Activated T-helper 1 cell treated with anti-CD3 and anti-CD28 coated beads, Interleukin-2, amount 50 U/mL, for 16 hours (primary cell): ENCODE measurements at places on chromosomes 6 and 20.

DNA sequence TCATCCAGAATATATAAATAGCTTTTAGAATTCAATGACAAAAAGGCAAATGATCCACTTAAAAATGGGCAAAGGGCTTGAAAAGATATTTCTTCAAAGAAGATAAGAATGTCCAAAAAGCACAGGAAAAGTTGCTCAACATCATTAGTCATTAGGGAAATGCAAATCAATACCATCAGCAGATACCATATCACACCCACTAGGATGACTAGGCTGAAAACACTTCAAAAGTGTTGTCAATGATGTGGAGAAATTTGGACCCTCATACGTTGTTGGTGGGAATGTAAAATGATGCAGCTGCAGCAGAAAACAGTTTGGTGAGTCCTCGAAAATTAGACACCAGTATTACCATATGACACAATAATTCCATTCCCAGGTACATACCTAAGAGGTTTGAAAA lies 303.6 kb upstream of the SLC35B3 start:
- no peak for DNase-seq

GRCh38 chr20:4774207-4774606 lies 52.5 kb downstream of the PRND start:
- no peak for DNase-seq

- DNase-seq: no peak
These were observed 106.5 kb downstream of the SMLR1 start for GRCh38 chr6:130933712-130934200.

DNA sequence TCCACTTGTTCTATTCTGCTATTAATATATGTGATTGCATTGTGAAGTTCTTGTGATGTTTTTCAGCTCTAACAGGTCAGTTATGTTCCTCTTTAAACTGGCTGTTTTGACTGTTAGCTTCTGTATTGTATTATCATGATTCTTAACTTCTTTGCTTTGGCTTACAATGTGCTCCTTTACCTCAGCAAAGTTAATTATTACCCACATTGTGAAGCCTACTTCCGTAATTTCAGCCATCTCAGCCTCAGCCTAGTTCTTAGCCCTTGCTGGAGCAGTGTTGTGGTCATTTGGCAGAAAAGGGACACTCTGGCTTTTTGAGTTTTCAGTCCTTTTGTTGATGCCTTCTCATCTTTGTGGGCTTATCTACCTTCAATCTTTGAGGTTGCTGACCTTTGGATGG lies 440.2 kb downstream of the TBC1D32 start:
- no peak for DNase-seq

DNA sequence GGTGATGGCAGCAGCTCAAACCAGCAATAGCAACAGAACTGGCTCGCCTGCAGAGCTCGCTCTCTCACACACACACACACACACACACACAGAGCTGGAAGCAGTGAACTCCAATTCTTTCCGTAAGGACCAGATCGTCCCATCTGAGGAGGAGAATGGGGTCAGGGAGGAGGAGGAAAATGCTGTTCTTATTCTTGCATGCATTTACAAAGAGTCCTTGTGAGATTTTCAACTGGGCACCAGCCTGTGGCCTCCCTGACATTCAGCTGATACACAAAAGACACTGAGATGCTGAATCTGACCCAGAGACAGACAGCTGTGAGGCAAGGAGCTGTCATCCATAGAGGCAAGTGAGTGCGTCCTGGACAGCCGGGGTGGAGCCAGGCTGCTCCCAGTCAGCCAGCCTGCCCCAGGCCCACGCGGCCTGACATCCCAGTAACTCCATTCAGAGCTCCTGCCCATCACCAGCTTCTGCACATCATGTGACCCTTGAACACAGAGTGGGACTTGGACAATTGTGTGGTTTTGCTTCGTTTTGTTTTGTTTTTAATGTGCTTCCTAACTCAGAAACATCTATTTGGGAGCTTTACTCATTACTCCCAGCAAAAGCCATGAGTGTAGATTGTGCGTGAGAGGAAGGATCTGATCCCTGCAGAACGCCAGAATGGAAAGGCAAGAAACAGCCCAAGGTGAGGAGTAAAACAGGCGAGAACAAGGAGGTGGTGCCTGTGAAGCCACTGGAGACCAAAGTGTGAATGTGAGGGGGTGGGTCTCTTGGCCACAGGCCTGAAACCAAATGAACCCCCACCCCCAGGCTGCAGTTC lies 2.1 kb downstream of the SERPINB9 start:
- DNase-seq: no peak

- no peak for DNase-seq
These were observed 636 bp downstream of the ELOVL2 start for GRCh38 chr6:11043378-11043960.

GRCh38 chr6:150343434-150343833 lies 25.4 kb upstream of the IYD start:
- DNase-seq: no peak

DNA sequence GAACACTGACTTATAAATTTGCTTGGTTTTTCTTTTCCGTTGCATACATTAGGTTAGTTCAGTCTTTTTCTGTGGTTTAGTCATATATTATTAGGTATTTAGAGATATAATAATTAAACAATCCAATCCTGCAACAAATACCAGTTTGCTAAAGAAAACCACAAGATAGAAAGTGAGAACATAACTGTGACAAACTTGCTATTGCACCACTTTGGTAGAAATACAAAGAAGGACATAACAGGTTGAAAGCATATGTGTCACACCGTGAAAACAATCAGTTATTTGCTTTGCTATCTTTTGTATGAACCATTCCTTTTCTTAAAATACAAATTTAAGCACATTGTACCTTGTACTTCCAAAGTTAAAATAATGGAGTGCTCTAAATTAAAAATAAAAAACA lies 42.0 kb upstream of the KCNQ5 start:
- DNase-seq: no peak

DNA sequence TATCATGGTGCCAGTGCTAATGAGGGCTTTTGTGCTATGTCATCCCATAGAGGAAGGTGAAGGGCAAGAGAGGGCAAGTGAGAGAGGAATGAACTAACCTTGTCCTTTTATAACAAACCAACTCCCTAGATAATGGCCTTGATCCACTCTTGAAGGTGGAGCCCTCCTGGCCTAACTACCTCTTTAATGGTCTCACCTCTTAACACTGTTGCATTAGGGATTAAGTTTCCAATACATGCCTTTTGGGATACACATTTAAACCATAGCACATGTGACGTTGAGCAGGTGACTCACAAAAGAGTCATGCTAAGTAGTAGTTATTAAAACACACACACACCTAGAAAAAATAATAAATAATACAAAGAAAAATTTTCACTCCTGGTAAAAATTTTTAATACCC lies 36.9 kb downstream of the CCN2 start:
- no peak for DNase-seq

DNA sequence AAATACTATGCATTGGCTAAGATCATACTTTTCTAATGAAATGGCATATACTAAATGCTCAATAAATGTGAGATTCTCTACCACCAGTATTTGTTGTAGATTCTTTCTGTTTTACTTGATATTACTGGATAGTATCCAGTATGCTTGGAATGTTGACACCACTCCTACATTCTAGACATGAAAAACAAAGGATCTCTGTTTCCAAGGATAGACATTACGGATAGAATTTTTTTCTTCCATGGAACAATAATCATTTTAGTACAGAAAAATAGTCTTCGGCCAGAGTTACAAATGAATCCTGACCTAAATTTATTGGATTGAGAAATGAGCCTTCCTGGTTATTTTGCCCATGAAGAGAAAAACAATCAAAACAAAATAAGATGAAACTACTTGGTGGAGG lies 258.2 kb upstream of the NT5E start:
- DNase-seq: no peak

- DNase-seq: no peak
These were observed 920 bp upstream of the RNF5 start for GRCh38 chr6:32177183-32177787.

GRCh38 chr6:1251198-1252155 lies 60.4 kb upstream of the FOXQ1 start:
- no peak for DNase-seq

GRCh38 chr6:55758156-55758937 lies 117.0 kb downstream of the BMP5 start:
- no peak for DNase-seq

DNA sequence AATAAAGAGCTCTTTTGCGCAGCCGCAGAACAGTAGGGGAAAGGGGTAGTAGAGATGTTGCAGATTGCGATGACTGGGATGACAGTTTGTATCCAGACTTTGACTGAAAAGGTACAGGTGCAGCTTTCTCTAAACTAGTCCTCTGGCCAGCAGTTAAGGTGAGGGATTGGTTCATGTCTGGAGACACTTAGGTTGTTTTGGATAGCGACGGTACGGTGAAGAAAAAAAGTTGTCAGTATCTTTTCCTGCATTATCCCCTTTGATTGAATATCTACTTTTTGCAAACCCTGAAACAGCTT lies 537 bp downstream of the PRR3 start:
- no peak for DNase-seq

DNA sequence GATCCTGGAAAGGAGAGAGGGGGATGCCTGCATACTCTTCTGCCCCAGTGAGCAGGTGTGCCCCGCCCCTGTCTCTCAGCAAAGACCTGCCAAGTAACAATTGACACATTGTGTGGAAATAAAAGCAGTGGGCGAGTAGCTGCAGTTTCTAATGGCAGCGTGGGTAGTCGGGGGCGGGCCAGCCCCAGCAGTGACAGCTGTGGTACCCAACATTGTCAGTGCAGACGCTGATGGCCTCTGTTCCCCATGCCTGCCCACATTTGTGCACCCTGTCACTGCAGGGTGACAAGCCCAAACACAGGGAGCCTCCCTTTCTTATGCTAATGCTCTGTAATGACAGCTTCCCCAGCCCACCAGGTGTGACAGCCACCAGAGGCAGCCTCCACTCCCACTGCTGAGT lies 491.7 kb downstream of the DHX35 start:
- DNase-seq: no peak

- no peak for DNase-seq
These were observed 53.6 kb downstream of the SCML4 start for GRCh38 chr6:107770541-107770940.

DNA sequence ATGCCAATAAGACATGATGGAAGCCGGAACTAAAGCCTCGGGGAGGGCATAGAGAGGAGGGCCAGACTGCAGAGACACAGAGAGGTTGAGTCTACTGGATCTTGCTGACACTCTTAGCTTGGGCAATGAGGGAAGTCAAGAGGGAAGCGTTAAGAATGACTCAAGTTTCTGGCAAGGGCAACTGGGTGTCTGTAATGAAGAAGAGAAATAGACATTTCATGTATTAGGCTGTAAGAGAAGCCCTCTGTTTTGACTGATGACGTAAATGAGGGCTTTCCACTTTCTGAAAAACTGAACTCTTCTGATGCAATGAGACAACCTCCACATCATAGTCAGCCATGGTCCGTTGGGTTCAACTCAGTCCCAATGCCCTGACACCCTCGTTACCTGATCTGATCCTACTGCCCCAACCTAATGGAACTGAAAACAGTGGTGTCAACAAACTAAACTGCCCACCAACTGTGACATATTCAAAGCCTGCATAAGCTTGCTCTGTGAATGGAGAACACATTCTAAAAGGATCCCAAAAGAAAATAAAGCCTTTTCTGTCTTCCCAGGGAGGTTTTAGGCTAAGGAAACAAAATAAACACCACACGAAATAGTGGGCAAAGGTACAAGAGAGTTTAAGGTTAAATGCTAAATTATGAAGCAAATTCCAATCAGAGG lies 45.8 kb upstream of the PNRC1 start:
- no peak for DNase-seq

GRCh38 chr20:33883164-33883563 lies 72.0 kb downstream of the CHMP4B start:
- DNase-seq: no peak

- no peak for DNase-seq
These were observed 75.1 kb downstream of the LY86 start for GRCh38 chr6:6663421-6664135.

DNA sequence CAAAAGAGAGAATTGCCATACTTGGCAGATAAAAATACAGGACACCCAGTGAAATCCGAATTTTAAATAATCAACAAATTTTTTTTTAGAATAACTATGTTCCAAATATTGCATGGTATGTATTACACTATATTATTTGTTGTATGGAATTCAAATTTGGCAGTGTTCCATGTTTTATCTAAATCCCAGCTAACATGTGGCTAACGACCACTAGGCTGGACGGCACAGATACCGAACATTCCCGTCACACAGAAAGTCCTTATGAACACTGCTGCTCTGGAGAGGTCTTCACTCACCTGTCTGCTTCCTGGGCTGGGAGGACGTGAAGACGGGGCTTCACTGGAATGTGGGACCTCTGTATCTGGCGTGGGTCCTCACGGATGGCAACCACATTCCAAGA lies 32.8 kb downstream of the SNX5 start:
- DNase-seq: no peak

DNA sequence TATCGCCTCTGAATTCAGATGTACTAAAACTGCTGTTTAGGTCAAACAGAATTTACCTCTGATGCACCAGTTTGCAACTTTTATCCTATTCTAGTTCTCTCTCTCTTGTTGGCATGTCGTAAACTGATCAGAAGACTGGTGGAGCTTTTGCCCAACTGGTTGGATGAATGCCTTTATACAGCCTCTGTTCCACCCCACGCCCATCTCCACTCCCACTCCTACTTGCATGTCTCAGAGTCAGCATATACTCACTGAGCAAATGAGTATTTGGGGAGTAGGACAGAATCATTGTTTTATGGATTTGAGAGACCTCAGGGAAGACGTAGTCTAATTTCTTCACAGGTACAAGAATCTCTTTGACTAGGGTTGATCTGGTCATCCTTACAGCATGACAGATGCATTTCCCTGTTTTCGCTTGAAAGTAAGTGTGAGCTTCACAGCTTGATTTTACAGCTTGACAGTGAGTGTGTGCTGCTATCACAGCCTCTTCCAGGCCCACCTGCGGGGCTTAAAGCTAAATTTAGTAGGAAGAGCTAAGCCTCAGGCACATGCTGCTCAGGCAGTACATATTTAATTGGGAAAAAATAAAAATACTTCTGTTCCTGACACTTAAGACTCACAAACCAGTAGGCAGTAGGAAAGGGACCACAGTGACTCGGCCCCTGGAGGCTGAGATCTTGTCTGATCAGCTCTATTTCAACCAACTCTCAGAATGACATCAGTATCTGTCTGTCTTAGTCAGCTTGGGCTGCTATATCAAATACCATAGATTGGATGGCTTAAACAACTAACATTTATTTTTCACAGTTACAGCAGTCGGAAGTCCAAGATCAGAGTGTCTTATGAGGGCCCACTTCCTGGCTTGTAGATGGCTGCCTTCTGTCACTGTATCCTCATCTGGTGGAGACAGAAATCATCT lies 30.4 kb downstream of the TRMT6 start:
- no peak for DNase-seq

DNA sequence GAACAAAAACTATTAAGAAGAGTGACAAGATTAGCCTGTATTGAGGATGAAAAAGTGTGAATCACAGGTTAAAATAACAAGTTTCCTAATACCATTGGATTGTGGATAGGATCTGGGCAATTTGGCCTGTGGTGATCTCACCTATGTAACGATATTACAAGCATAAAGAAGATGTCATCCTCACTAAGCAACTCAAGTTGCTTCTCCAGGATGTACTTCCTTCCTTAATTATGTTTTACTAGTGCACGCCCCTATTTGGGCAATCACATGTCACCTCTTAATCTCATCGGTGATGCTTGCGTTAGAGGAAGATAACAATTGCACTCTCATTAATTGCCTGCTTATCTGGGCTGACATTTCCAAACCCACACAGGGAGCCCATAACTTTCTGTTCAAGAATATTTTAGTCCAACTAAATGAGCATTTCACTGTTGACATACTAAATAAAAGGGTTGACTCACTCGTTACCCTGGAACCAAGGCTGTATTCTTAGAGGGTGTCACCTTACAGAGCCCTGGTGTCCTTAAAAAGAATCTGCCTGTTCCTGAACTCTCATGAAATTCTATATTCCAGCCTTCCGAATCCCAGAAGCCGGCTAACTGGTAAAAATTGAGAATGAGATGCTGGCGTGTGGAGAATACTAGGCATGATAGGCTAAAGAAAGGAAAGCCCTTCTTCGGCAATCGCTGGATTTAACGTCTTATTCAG lies 88.2 kb upstream of the ATXN1 start:
- DNase-seq: no peak
